ENCODE measurements at places on chromosomes 13 and 19.

DNA sequence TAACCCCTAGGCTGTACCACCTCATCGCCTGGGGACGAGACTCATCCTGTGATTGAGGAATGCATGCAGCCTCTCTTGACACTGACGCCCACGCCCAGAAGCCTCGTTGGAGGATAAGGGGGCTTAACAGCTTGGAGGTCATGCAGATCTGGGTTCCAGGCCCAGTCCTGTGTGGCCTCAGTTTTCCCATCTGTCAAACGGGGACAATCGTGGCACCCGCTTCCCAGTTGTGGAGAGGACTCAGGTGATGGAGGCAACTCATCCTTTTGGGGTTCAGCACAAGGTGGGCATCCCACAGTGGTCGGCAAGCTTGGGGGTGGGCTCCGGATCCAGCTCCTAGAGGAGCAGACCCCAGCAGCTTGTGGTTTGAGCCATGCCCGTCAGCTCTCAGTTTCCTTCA lies 1.4 kb upstream of the LGI4 start:
- H3K27ac ChIP-seq, result no peak overlapping the region
- no peak overlapping the region for H3K4me3 ChIP-seq
- no peaks in the 10 kb centered on the region for H3K36me3 ChIP-seq
- DNase-seq, result no peak

GRCh38 chr13:99124794-99125316 lies 75.8 kb upstream of the UBAC2 start:
- H3K4me1 ChIP-seq, result peaks cover 4% of the 10 kb centered on the region
- no peak overlapping the region for H3K27ac ChIP-seq
- H3K27me3 ChIP-seq, result no peaks in the 10 kb centered on the region
- H3K4me3 ChIP-seq, result peak overlapping the region; percentile 10
- no peaks in the 10 kb centered on the region for H3K36me3 ChIP-seq

- peaks cover 17% of the 10 kb centered on the region for H3K4me1 ChIP-seq
- peaks cover 38% of the 10 kb centered on the region for H3K36me3 ChIP-seq
- no peak for DNase-seq
- H3K27me3 ChIP-seq, result no peaks in the 10 kb centered on the region
- H3K4me3 ChIP-seq, result no peak overlapping the region
- H3K27ac ChIP-seq, result no peak overlapping the region
Measured at GRCh38 chr13:110700641-110701040, 5.3 kb downstream of the CARS2 start.

DNA sequence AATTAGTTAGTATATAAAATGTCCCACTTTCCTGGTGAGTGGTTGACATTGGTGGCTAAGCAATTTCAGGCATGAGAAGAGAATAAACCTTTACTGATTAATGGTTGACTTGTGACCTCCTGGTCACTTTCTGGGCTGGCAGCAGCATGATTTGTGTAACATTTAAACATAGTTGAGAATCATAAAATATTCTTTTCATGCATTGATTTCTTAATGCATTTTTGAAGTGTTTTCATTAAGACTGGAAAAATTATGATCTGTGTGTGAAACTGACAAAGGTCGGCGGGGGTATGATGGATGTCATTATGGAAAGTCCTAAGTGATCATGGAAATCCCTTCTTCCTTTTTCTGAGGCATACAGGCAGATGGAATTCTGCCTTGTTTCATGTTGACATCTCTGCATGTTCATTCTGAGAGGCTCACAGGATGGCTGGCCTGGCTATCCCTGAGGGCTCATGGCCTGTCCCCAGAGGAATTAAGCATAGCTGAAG lies 98.7 kb upstream of the RNF113B start:
- H3K36me3 ChIP-seq, result no peaks in the 10 kb centered on the region
- no peak overlapping the region for H3K27ac ChIP-seq
- no peak overlapping the region for H3K4me3 ChIP-seq

GRCh38 chr19:38223119-38223523 lies 901 bp downstream of the DPF1 start:
- no peak for DNase-seq
- no peak overlapping the region for H3K27ac ChIP-seq
- H3K4me1 ChIP-seq, result peaks cover 7% of the 10 kb centered on the region
- H3K4me3 ChIP-seq, result no peak overlapping the region
- peaks cover 53% of the 10 kb centered on the region for H3K27me3 ChIP-seq

DNA sequence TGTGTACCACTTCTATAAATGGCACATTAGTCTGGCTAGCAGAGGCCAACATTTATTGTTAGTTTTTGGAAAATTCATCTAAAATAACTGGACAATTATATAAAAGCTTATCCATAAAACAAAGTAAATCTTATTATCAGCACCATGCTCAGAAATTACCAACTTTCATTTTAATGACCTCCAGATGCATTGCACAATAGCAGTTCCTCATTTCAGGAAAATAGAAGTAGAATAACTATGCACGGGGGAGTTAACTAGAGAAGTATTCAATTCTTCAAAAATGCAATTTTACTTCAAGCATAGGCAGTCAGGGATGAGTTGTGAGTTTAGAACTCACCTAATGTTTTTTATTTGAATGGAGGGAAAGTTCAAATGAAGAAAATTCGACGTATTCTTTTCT lies 1023.5 kb downstream of the PCDH17 start:
- no peak for DNase-seq
- no peaks in the 10 kb centered on the region for H3K4me1 ChIP-seq
- H3K27me3 ChIP-seq, result no peaks in the 10 kb centered on the region
- no peak overlapping the region for H3K27ac ChIP-seq
- no peaks in the 10 kb centered on the region for H3K36me3 ChIP-seq

- H3K27me3 ChIP-seq, result no peaks in the 10 kb centered on the region
- no peak for DNase-seq
- H3K27ac ChIP-seq, result no peak overlapping the region
Measured at GRCh38 chr13:21115231-21115630, 53.8 kb upstream of the LATS2 start.

GRCh38 chr19:48484931-48485612 lies 15.9 kb downstream of the CYTH2 start:
- H3K4me3 ChIP-seq, result no peak overlapping the region
- H3K36me3 ChIP-seq, result no peaks in the 10 kb centered on the region
- H3K27ac ChIP-seq, result no peak overlapping the region
- DNase-seq, result no peak
- peaks cover 10% of the 10 kb centered on the region for H3K4me1 ChIP-seq
- H3K27me3 ChIP-seq, result no peaks in the 10 kb centered on the region

GRCh38 chr19:47444388-47444821 lies 25.1 kb upstream of the MEIS3 start:
- no peak for DNase-seq
- no peaks in the 10 kb centered on the region for H3K36me3 ChIP-seq
- H3K4me3 ChIP-seq, result no peak overlapping the region
- no peak overlapping the region for H3K27ac ChIP-seq

DNA sequence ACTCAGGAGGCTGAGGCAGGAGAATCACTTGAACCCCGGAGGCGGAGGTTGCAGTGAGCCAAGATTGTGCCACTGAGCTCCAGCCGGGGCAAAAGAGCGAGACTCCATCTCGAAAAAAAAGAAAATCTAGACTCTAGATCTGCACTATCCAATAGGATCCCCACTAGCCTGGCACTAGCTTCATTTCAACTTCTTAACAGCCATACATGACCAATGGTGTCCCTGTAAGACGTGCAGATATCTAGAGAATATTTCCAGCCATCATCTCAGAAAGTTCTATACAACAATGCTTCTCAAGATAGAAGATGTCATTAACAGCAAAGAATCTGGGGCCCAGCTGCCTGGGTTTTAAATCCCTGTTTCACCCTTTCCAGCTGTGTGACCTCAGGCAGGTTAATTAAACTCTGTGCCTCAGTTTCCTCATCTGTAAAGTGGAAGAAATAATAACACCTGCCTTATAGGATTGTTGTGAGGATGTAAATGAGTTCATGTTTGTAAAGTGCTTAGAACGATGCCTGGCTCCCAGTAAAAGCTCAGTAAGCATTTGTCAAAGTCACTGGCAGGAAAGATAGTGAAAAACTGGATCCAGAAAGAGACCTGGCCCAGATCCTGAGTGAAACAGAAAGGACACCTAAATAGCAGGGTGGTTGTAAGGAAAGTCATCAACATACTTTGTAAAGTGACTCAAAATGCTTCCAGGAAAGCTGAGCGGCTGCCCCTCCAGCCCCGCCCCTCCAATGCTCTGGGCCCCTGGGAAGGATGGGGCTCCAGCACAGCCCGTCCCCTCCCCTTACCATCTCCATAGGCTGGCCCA lies 13.5 kb downstream of the WIZ start:
- H3K27ac ChIP-seq, result no peak overlapping the region
- no peaks in the 10 kb centered on the region for H3K27me3 ChIP-seq
- no peak for DNase-seq
- H3K4me3 ChIP-seq, result no peak overlapping the region
- H3K36me3 ChIP-seq, result no peaks in the 10 kb centered on the region

DNA sequence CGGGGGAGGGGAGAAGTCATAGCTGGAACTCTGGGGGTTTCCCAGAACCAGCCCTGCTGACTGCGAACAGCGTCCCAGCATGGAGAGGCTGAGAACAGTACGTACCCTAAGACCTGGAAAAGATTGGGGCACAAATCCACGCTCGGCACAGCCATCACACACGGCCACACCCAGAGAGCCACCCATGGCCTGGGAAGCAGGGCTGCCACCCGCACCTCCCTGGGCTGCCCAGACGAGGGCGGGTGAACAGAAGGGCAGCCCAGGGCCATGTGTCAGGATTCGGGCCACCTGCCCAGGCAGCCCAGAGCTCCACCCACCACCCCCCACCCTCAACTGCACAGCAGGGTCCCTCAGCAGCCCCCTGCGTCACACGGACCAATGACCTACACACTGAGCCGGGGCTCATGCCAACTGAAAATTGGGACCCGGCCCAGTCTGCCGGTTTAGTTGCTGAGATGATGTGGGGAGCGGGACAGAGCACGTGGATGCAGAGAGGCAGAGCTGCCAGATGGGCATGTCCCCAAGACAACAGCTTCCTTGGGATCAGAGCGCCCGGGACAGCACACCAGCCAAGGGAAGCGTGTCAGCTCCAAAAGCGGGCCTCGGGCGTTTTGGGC lies 8.5 kb downstream of the UBXN6 start:
- no peak for DNase-seq
- H3K27me3 ChIP-seq, result no peaks in the 10 kb centered on the region
- H3K4me1 ChIP-seq, result no peaks in the 10 kb centered on the region
- H3K27ac ChIP-seq, result no peak overlapping the region
- H3K4me3 ChIP-seq, result no peak overlapping the region
- peaks cover 88% of the 10 kb centered on the region for H3K36me3 ChIP-seq

DNA sequence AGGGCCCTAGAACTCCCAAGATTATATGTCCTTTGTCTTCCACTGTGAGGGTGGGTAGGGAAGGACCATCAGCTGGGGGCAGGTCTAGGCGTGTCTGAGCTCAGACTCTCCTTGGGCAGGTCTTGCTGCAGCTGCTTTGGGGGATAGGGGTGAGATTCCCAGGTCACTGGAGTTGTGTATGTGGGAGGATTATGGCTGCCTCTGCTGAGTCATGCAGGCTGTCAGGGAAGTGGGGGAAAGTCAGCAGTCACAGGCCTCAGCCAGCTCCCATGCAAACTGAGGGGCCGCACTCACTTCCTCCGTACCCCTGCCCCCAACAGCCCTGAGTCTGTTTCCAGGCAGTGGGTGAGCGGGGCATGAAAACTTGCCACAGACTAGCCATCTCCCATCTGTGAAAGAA lies 600.8 kb downstream of the DIAPH3 start:
- H3K27ac ChIP-seq, result no peak overlapping the region
- no peak for DNase-seq
- H3K27me3 ChIP-seq, result no peaks in the 10 kb centered on the region
- H3K4me1 ChIP-seq, result no peaks in the 10 kb centered on the region
- H3K4me3 ChIP-seq, result no peak overlapping the region
- H3K36me3 ChIP-seq, result no peaks in the 10 kb centered on the region

DNA sequence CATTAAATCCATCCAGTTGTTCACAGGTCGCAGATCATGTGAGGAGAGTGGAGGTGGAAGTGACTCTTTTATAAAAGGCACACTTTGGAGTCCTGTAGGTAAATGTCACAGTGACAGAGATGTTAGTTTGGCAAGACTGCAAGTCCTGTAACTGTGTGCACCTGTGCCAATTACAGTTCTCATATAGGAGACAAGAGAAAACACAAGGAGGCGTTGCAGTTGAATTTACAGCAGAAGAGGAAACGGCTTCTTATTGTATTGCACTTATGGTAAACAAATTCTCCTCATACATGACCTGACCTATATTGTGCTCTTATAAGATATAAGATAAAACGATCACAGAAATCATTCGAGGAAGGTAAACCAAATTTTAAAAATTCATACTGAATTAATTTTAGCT lies 732.8 kb upstream of the SLC10A2 start:
- H3K4me1 ChIP-seq, result no peaks in the 10 kb centered on the region
- no peak overlapping the region for H3K4me3 ChIP-seq
- no peaks in the 10 kb centered on the region for H3K27me3 ChIP-seq

- no peak overlapping the region for H3K27ac ChIP-seq
- DNase-seq, result no peak
- no peak overlapping the region for H3K4me3 ChIP-seq
- H3K36me3 ChIP-seq, result no peaks in the 10 kb centered on the region
- H3K4me1 ChIP-seq, result no peaks in the 10 kb centered on the region
Measured at GRCh38 chr13:103852036-103852435, 785.8 kb upstream of the SLC10A2 start.

- no peaks in the 10 kb centered on the region for H3K36me3 ChIP-seq
- no peak for DNase-seq
- H3K4me1 ChIP-seq, result no peaks in the 10 kb centered on the region
Measured at GRCh38 chr19:51508059-51508733, 6.6 kb upstream of the SIGLEC12 start.

GRCh38 chr13:42984026-42984425 lies 8.0 kb downstream of the EPSTI1 start:
- no peaks in the 10 kb centered on the region for H3K27me3 ChIP-seq
- H3K4me3 ChIP-seq, result no peak overlapping the region
- no peaks in the 10 kb centered on the region for H3K4me1 ChIP-seq
- no peaks in the 10 kb centered on the region for H3K36me3 ChIP-seq
- no peak overlapping the region for H3K27ac ChIP-seq

DNA sequence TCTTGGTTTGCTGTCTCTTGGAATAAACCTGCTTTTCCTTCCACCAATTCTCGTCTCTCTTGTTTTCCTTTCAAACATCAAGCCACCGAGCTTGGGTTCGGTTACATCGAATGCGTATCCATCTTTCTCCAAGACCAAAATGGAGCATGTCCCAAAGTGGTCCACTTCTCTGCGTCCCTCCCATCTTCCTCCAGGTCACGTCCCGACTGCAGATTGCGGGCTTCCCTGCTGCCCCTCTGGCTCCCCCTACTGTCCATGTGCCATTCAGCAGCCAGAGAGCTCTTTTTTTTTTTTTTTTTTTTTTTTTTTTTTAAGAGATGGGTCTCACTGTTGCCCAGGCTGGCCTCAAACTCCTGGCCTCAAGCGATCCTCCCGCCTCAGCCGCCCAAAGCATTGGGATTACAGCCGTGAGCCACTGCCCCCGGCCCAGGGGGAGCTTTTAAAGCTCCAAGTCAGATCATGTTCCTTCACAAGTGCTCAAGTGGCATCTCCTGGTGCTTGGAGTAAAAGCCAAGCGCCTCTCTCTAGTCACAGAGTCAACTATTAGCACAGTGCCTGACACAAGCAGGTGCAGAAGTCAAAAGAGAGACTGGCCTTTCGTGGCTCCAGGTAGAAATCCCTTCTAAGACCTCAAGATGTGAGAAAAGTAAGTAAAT lies 10.0 kb downstream of the COL5A3 start:
- no peak overlapping the region for H3K4me3 ChIP-seq
- peaks cover 3% of the 10 kb centered on the region for H3K4me1 ChIP-seq
- peaks cover 7% of the 10 kb centered on the region for H3K27me3 ChIP-seq
- no peak overlapping the region for H3K27ac ChIP-seq
- H3K36me3 ChIP-seq, result no peaks in the 10 kb centered on the region
- DNase-seq, result peak; percentile 26

- H3K27ac ChIP-seq, result no peak overlapping the region
- no peaks in the 10 kb centered on the region for H3K27me3 ChIP-seq
- no peaks in the 10 kb centered on the region for H3K36me3 ChIP-seq
- H3K4me1 ChIP-seq, result no peaks in the 10 kb centered on the region
Measured at GRCh38 chr13:72342364-72342763, 385.1 kb downstream of the MZT1 start.

Data from effector memory CD4-positive, alpha-beta T cell (primary cell).